ENCODE measurements at places on chromosomes 7 and 10. TPM values are rescaled to one million over a fixed set of nuclear protein-coding genes. Genes with fewer than 3 reads are reported as not detected.

Gene OR2A12
- total RNA-seq: not detected

Gene LRRC18
- not detected for total RNA-seq

Gene TMEM140
- 12.7 TPM for total RNA-seq

Gene PPP1R9A
- total RNA-seq: not detected

Gene AEBP1
- 13.0 TPM for total RNA-seq

Gene CCDC146
- total RNA-seq: 12.9 TPM

Gene NXPH1
- not detected for total RNA-seq

Gene OPALIN
- not detected for total RNA-seq

Gene HABP2
- total RNA-seq: not detected

Gene CNTNAP2
- total RNA-seq: not detected

Gene HTR5A
- total RNA-seq: not detected

Gene STEAP1B
- total RNA-seq: not detected

Gene NPSR1
- total RNA-seq: not detected

Gene GFRA1
- total RNA-seq: not detected

Gene SAP25
- 29.8 TPM for total RNA-seq

Gene SPACDR
- total RNA-seq: 2.7 TPM

Gene POLR2J3
- total RNA-seq: 59.4 TPM

Gene FOXI2
- total RNA-seq: not detected

Gene ANKRD1
- total RNA-seq: not detected

Gene OR13A1
- total RNA-seq: not detected

Gene TAF6
- total RNA-seq: 74.6 TPM

Gene FHIP2A
- 17.6 TPM for total RNA-seq

Gene HELLS
- total RNA-seq: 164 TPM

Gene NRAP
- total RNA-seq: not detected

Gene RPEL1
- total RNA-seq: not detected

Gene CYP3A7
- total RNA-seq: not detected

Gene TAS2R38
- not detected for total RNA-seq

Gene MAPK8
- total RNA-seq: 29.4 TPM

Gene INA
- 0.08 TPM for total RNA-seq

Gene PTCD1
- total RNA-seq: 10.9 TPM

Gene SYNPO2L
- total RNA-seq: not detected
